ENCODE measurements at places on chromosomes 2 and 18.
A peak's percentile ranks its signal among the peaks of the same experiment; 100 is the strongest.

DNA sequence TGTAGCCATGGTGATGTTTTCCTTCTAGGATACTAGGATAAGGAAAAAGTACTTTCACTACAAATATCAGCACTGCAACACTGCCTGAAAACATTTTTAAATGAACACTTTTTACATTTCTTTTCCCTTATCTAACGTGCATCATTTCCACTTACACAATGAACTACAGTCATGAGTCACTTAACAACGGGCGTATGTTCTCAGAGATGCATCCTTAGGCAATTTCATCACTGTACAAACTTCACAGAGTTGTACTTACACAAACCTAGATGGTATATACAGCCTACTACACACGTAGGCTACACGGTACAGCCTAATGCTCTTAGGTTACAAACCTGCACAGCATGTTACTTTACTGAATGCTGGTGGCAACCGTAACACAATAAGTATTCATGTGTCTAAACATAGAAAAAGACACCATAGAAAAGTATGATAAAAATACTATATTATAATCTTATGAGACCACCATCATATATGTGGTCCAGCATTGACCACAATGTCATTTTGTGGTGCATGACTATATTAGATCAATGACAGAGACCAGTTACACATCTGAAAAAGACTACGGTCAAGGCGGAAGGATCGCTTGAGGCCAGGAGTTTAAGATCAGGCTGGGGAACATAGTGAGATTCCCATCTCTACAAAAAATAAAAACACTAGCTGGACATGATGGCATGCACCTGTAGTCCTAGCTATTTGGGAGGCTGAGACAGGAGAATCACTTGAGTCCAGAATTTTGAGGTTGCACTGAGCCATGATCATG is 39.8 kb downstream of the WDR33 start:
- DNase-seq, result no peak

GRCh38 chr2:182868054-182868796 is 1.8 kb upstream of the FRZB start:
- DNase-seq, result peak; percentile 11

GRCh38 chr18:70981400-70982140 is 692.7 kb downstream of the SOCS6 start:
- DNase-seq, result no peak

DNA sequence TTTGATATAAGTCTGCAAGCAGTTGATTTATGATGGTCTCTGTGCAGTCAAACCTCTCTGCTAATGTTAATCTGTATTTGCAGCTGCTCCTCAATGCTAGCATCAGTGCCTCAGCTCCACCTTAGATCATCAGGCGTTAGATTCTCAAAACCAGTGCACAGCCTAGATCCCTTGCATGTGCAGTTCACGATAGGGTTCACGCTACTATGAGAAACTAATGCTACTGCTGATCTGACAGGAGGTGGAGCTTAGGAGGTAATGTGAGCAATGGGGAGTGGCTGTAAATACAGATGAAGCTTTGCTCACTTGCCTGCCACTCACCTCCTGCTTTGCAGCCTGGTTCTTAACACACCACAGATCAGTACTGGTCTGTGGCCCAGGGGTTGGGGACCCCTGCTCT is 18.4 kb downstream of the RBKS start:
- no peak for DNase-seq

- DNase-seq, result no peak
These were observed 353.1 kb downstream of the EIPR1 start for GRCh38 chr2:3024401-3024935.

DNA sequence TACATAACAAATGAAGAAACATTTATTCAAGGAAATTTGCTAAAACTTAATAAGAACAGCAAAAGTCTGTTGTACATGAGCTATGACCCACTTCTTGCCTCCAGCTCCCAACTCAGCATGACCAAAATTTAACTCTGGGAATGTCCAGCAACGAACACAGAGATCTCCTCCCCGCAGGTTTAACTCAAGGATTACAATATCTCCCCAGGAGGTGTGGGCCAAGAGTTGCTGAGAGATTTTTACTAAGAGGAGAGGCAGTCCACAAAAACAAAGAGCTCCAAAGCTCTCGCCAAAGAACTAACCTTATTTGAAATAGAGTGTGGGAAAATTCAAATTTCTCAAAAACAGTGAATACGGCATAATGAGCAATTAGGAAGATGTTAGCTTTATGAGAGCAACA is 318.5 kb downstream of the GRB14 start:
- no peak for DNase-seq

DNA sequence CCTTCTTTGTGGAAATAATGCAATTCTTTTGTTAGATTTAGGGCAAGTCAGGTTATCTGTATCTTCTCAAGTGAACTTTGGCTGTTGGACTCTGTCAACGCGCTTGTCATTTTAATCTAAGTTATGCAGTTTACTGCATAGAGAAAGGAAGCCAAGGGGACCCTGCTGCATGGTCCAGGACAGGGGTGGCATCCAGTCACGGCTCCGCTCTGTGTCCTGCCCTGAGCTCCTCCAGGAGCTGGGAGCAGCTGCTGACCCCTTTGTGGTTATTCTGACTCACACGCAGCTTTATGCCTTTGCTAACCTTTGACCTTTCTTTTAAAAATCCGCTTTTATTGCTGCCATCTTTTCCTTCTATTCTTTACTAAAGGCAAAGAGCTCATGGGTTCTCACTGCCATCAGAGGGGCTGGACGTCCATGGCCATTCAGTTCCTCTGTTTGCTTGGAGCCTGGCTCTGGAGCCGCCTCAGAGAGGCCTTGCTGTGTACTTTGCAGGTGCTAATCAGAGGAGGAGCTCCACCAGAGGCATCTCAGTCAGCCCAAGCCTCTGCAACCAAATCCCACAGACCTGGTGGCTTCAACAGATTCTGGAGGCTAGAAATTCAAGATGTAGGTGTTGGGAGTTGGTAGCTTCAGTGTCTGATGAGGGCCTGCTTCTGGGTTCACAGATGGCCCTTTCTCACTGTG is 39.3 kb downstream of the SNTG2 start:
- no peak for DNase-seq

DNA sequence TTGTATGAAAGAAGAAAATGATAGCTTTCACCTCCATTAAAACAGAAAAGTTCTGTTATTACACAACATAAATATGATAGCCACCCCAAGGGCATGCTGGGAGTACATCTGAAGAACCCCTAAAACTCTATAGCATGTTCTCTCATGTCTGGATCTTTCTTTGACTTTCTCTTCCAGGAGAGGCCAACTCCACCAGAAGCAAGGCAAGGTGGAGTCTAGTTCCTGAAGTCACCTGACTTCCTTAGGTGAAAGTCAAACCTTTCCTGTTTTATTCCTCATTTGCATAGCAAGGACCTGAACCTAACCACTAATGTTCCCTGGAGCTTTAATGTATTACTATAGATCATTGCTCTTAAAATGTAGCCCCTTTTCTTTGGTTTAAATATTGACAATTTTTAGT is 5.7 kb downstream of the STAT1 start:
- no peak for DNase-seq

GRCh38 chr18:22490429-22490846 is 72.7 kb upstream of the CTAGE1 start:
- no peak for DNase-seq

DNA sequence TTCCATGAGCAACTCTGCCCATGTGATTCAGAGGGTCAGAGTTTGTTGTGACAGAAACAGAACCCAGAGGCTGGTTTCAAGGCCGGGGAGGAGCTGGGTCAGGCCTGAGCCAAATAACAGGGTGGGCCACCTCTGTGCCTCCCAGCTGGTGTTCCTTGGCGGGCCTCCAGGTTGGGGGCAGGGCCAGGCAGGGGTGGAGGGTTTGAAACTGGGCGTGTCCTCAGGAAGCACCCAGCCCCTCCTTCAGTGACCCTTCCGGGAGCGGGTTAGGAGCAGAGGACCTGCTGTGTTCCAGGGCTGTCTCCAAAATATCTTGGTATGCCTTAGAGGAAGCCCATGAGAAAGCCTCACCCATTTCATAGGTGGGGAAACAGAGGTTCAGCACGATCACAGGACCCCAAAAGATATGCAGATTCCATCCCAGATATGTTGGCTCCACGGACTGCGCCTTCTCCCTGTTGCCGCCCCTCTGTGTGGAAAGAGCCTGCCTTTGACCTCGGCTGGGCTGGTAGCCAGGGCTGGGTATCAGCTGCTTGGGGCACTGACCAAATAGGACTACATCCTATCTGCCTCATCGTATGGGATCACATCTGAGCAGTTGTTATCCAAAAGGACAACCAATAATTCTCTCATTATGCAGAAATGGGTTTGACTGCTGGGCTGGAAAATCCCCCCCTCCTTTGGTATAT is 74.8 kb upstream of the GLI2 start:
- DNase-seq, result no peak

DNA sequence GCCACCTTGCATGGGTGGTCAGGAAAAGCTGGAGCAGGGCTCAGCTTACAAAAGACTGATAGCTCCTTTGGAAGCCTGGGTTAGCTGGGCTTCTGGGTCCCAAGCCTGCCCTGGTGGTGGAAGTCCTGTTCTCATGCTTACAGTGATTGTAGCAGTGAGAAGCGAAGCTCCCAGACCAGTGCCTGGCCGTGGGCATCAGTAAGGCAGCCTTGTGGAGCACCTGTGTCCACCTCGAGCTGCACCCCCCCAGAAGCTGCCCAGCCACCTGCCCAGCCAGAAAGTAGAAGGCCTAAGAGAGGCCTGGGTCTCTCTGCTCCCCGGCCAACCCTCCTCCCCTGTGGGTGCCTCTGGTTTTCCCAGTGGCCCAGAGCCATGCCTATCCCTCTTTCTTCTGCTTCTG is 10.5 kb downstream of the GLI2 start:
- DNase-seq, result no peak

DNA sequence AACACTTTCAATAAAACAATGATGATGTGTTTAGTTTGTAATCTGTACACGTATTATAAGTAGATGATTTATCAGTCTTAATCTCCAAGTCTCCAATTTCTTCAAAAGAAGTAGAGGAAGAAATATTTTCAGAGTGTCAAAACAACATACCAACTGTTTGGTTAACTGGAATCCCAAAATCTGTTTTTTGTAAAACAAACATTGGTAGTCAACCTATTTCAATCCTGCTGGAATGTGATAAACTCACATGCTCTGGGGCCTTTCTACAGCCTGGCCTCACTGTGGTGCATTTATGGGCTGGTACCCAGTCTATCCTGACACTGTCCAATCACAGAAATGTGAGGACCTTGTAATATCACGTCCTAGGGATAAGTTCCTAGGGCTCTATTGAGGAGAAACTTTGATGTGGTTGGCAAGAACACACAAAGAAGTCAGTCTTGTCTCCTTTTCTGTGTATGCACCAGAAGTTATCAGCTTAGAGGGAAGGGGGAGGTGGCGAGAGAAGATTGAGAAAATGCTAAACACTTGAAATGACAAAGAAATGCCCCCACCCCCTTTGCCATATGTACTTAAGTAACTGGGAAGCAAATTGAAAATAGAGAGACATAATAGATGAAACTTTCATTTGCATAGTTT is 47.2 kb downstream of the PRKRA start:
- DNase-seq, result peak; percentile 22

DNA sequence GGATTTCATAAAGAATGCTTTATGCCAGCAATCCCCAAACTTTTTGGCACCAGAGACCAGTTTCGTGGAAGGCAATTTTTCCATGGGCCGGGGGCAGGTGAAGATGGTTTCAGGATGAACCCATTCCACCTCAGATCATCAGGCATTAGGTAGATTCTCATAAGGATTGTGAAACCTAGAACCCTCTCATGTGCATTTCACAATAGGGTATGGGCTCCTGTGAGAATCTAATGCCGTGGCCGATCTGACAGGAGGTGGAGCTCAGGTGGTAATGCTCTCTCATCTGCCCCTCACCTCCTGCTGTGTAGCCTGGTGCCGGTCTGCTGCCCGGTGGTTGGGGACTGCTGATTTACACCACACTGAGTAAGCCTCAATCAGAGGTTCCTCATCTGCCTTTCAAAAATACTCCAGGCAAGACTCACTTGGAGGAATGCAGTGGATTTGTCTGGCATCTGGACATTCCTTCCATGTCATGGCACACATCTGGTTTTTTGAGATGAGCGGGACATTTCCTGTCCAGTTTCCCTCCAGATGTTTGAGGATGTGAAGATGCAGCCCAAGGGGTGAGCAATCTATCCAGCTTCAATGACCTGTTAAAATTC is 185.8 kb downstream of the VAPA start:
- DNase-seq, result no peak

DNA sequence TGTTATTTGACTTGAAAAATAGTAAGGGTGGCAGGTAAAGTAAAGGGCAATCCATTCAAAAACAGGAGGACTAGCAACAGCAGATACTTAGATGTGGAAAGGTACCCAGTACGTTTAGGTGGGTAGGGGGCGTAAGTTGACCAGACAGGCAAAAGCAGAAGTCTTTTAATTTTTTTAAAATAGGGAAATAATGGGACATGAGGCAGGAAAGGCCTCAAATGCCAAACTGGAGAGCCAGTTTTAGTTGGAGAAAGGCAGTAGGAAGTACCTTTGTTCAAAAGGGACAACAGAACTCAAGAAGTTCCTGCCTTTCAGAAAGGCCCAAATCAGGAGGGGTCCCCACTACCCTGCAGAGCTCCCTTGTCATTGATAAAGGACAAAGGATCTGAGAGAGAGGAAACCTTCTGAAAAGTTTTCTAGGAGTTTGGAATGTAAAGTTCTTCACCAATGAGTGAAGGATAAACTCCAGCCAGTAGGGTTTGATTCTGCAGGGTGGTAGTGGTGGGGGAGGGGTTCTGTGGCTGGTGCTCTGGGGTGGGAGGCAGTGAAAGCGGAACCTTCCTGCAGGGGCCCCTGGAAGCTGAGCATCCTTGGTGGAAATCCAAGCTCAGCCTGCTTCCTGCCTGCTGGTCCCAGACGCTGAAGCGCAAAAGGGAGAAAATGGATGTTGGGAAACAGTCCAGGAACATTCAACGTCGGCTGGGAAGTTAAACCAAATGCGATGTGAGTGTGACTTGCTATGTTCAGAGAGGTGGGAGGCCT is 40.1 kb downstream of the TMEM17 start:
- DNase-seq, result no peak

DNA sequence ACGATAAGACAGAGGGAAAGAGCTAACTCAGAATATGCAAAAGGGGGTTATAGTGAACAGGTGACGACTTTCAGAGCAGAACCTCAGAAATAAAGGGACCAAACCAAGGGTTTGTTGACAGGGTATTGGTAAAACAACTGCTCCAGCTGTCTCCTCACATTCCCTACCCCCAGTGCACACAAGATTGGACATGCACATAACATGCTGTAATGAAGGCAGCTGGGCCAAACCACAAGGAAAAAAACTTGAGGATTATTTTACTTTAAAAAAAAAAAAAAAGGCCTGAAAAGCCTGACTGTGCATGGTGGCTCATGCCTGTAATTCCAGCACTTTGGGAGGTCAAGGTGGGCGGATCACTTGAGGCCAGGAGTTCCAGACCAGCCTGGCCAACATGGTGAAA is 3.5 kb downstream of the RBM43 start:
- no peak for DNase-seq

DNA sequence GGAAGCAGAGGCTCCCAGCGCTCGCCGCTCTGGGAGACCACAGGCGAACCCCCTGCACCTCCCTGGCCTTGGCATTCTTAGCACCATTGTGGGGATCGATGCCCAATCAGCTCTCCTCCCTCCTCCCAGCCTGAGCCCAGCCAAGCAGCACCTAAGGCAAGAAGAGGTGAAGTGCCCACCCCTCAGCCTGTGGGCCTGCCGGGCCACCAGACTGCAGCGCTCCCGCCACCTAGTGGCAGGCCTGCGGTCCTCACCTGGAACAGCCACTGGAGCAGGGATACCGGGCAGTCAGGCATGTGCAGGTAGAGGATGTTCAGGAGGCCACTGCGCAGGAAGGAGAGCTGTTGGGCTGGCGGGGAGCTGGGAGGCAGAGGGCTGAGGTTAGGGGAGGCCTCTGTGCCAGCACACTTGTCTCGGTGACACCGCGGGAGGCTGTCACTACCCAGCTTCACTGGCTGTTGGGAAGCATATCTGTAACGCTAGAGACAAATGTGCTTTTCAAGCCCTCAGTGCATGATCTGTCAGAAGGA is 35.2 kb downstream of the FAM178B start:
- peak; percentile 85 for DNase-seq
